Endothelial cell of umbilical vein (primary cell): ENCODE measurements at places on chromosomes 4 and X.

GRCh38 chrX:100356351-100356896 is 53.6 kb downstream of the PCDH19 start:
- no peak for DNase-seq

- DNase-seq, result no peak
These were observed 125.9 kb upstream of the PABPC4L start for GRCh38 chr4:134327274-134328122.

GRCh38 chrX:56794404-56795230 is 65.6 kb downstream of the NBDY start:
- DNase-seq, result no peak

GRCh38 chr4:158787709-158788475 is 19.1 kb downstream of the FNIP2 start:
- no peak for DNase-seq

GRCh38 chrX:2614911-2615310 is 76.2 kb upstream of the CD99 start:
- peak; percentile 87 for DNase-seq

- DNase-seq, result no peak
These were observed 1279.7 kb downstream of the ARAP2 start for GRCh38 chr4:34964613-34965012.

GRCh38 chr4:138693526-138693925 is 322.1 kb upstream of the NOCT start:
- no peak for DNase-seq

DNA sequence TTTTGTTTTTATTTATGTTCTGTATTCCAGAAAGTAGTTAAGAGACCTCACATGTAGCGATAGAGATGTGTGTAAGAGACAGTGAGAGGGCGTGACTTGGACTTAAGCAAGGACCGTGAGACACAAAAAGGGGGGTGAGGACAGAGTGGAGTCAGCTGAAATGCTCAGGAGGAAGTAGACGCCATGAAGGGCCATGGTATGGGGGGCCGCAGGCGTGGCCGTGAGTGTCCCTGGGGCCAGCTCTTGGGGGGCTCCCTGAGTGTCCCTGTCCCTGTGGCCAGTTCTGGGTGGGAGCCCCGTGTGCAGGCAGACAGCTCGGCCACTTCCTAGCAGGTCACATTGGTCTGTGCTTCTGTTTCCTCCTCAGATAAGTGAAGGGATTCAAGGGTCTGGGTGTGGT is 23.0 kb upstream of the MSANTD1 start:
- DNase-seq, result no peak

DNA sequence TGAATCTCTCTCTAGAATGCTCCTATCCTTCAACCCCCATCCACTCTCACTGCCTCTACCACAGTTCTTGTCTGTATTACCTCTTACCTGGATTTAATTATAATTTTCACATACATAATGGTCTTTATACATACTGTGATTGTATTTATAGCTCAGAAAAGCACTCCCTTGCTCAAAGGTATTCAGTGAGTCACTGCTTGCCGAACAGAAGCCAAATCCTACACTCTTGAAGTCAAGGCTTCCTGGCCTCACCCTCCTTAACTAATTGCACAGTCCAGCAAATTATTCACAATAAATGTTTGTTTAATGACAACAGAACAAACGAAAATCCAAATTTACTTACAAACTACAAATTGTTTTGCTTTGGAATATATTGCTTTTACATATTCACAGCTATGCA is 159.5 kb downstream of the KLHL13 start:
- peak; percentile 21 for DNase-seq

DNA sequence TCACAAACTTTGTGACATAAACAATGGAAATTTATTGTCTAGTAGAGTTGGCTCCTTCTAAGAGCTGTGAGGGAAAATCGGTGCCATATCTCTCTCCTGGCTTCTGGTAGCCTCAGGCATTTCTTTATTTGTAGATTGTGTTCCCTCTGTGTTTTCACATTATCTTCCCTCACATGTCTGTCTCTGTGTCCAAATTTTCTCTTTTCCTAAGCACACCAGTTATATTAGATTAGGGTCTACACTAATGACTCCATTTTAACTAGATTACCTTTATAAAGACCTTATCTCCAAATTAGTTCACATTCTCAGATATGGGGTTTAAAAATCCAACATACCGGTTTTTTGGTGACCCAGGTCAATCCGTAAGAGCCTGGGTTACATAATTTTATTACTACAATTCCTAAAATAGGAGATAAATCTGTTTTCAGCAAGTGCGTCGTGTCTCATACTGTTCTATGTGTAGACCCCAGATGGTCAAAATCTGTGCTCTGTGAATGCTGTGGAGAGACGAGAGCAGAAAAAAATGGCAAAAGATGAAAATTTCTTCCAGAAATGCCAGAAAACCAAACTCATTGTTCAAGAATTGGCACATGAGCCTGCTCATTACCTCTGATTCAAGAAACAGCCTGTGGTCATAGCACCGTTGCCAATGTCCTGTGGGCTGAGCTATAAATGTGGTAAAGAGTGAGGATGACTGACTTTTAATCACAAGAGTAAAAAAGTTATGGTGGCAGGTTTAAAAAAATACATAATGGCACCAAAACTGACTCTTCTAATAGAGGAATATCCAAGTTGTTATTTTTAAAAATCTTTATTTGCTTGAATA is 574.7 kb downstream of the PCDH7 start:
- DNase-seq, result no peak

- peak; percentile 63 for DNase-seq
These were observed 58.9 kb downstream of the NAF1 start for GRCh38 chr4:163107754-163108153.

DNA sequence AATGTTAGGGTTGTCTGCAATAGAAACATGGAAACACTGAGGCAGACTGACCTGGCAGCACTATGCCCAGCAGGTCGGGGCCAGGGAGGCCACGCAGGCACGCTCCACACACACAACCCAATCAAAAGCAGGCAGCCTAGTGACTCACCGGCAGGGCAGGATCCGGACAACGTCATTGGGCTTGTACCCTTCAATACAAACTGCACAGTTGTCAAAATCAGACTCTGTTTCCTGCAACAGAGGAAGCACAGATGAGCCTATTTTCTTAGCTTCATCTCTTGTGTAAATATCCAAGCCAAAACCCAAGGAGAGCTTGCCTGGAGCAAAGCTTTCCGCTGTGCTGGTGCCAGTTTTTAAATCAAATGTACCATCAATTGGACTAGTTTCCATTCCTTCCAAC is 185.8 kb downstream of the RNF150 start:
- peak; percentile 32 for DNase-seq

- peak; percentile 84 for DNase-seq
These were observed 21.4 kb upstream of the SEL1L3 start for GRCh38 chr4:25884031-25884782.

DNA sequence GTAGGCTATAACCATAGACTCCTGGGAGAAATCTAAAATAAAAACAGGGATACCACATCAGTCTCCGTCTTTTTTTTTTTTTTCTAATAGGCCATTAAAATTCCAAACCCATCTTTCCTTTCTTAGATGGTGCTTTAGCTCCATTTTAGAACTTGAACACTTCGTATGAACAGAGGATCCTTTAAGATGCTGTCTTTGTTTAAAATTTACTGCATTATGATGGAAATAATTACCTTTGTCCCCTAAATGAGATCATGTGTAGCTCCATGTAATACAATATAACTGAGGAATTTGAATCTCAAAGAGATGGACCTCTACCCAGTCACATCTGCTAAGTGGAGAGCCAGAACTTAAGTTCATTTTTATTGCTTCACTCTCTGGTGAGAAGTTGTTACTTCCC is 47.9 kb downstream of the CEP135 start:
- DNase-seq, result no peak

DNA sequence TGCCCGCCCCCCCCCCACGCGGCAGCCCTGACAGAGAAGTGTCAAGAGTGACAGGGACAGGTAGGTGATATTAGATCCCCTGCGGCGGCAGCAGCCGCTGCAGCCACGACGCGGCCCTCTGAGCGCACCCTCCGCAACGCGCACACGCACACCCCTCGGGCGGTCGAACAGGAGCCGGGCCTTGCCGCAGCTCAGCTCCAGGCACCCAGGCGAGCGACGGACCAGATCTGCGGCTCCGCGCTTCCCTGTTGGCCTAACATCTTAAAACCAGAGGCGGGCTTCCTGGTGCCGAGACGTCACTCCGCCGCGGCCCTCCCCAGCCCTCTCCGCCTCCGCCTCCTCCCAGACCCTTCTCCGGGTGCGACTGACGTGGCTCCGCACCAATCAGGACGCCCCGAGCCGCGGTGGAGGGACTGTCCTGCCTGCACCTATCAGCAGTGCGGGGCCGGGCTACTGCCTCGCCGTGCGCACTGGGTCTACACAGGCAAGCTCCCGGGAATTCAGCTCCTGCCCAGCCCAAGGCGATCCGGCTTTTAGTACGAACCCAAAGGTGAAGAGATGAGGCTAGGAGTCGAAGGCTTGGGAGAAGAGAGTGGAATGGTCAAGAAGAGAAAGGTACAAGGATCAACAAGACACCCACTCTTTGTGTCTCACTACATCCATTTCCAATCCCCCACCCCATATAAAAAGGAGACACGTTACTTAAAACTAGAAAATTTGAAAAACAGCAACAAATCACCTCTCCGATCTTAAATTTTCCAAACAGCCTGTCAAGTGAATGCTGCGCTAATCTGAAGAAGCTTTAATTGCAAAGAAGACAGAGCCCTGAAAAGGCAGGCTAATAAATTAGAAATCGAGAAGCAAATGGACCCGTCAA is at the start of gene PITX2:
Gene PITX2, minus strand, starts transcription at position 237 of the 877 bp plus-strand sequence. CDS start 617 bp downstream, outside the sequence.
- DNase-seq, result peak; percentile 89

DNA sequence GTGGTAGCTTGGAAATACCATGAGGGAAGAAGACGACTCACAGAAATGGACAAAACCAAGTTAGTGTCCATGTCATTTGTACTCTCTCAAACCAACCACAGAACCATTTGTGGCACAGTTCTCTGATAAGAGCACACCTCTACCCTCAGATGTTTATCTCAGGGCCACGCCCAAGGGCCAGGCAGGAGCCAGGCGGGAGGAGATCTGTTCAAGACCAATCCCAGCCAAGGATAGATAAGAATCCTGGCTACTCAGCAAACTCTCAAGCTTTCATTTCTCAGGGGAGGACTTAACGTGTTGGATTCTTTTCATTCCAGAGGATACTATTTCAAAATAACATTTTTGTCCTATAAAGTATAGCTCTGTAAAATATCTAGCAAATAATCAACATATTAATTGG is 95.0 kb downstream of the NYX start:
- DNase-seq, result no peak

- peak; percentile 29 for DNase-seq
These were observed 130.1 kb downstream of the PDE5A start for GRCh38 chr4:119498527-119498926.

DNA sequence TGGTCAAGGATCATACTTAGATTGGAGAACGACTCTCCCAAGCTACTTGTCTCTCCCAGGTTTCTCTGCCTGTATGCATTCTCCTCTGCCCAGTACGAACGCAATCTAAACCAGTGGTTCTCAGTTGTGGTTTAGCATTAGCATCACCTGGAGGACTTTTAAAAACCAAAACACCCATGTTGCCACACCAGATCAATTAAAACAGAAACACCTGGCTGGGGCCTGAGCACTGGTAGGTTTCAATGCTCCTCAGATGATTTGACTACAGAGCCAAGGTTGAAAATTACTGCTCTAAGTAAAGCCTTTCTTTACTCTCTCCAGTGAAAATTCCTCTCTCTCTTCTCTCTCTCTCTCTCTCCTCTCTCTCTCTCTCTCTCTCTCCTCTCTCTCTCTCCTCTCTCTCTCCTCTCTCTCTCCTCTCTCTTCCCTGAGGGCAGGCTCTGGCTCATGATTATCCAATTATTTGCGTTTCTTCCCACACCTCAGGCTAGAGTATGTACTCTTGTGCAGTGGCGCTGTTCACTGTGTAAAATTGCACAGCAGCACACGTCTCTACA is 153.7 kb upstream of the FGF13 start:
- DNase-seq, result no peak

DNA sequence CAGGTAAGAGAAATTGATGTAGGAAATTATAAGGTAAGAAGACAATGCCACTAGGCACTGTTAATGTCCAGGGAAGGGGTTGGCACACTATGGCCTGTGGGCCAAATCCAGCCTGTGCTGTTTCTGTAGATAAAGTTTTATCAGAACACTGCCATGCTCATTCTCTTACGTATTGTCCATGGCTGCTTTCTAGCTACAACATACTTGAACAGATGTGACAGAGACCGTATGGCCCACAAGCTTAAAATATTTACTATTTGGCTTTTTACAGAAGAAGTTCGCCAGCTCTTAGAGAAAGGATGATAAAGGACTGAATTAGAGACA is 168.0 kb downstream of the CDS1 start:
- no peak for DNase-seq

- DNase-seq, result peak; percentile 10
These were observed 254.4 kb downstream of the NPFFR2 start for GRCh38 chr4:72286185-72286584.

DNA sequence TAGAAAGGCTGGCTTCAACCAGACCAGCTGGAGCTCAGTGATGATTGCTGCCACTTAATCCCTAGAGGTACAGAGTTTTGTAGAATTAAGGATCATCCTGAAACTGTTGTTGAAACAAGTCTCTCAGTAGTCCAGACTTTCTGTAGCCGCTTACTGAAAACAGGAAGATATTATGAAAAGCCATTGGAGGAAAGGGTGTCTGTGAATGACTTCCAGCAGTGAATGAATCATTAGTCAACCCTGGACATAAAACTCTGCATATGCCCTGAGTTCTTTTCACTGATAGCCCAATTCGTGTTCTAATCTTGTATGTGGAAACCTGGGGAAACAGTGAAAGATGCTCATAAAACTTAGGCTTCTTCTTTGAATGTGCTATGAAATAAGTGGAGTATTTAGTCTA is 14.8 kb downstream of the HOPX start:
- peak; percentile 61 for DNase-seq

DNA sequence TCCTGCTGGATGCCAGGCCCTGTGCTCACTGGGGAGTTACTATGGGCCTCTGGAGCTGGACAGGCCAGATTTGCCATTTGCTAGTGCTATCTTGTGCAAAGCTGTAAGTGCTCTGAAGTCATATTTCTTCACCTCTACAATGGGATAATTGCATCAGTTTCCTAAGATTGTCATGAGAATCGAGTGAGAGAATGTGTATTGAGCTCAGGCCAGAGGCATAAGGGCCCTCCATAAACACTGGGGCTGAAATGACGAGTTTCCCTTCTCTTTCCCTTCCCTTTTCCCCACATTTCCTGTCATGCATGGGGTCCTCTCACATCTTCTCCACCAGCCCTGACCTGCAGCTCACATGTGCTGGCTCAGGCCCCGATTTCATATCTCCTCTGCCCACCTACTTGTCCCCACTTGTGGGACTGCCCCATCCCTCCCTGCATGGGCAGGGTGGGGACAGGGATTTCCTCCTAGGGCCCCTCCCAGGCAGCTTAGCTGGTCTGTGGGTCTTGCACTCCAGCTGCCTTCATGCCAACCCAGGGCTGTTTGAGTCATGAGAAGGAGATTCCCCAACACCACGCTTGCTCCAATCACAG is 358.8 kb downstream of the MID1IP1 start:
- DNase-seq, result no peak

GRCh38 chr4:6200011-6200921 is at the start of gene JAKMIP1:
TSS of gene JAKMIP1 (minus strand) at chr4:6200549. CDS start at chr4:6112850, 87,699 bp downstream.
- DNase-seq, result peak; percentile 38

DNA sequence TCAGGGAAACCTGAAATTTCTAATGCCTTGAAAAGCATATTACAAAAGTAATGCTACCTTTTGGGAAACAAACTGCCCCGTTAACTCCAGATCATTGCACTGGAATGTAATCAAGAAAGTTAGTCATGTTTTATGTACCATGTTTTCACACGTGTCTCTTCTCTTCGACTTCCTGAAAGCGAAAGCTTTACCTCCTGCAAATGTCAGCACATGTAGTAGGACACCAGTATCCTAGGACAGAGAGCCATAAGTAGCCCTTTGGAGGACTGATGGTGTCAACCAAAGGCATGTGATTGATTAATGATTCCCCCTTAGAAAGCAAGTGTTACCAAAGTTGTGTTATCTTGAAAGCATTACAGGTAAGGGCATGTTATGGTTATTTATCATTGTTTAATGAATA is 8.8 kb upstream of the MND1 start:
- DNase-seq, result no peak
